Urothelium cell line (cell line): ENCODE measurements at places on chromosomes 3 and 15.

DNA sequence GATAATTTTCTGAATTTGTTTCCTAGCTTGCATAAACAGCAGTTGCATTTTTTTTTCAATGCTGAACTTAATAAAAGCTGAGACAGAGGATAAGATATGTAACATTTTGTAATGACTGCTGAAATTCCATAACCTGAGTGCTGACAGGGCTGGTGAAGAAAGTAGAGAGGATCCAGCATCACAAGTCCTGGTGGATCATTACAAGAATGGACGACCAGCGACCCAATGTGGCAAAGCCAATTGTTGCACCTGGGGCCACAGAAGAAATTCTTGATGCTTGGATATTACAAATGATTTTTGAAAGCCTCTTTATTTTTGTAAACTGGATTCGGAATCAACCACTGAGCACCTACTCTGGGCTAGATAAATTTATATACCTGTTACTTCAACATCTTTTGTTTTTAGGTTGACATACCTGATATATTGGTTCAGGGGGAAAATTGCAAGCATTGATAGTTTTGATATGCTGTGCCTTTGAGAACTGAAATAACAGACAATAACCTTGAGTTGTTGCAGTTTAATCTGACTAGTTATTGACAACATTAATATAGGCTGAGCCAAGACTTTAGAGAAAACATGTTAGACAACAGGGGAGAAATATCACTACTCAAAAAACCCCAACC is 3.9 kb upstream of the ACTL6A start:
- DNase-seq, result peak; percentile 55

- DNase-seq, result no peak
These were observed 21.1 kb downstream of the GAP43 start for GRCh38 chr3:115644391-115644790.

- DNase-seq, result no peak
These were observed 1.5 kb downstream of the ZIC1 start for GRCh38 chr3:147410526-147411237.

GRCh38 chr3:12338595-12339546 is 50.0 kb downstream of the PPARG start:
- DNase-seq, result no peak

DNA sequence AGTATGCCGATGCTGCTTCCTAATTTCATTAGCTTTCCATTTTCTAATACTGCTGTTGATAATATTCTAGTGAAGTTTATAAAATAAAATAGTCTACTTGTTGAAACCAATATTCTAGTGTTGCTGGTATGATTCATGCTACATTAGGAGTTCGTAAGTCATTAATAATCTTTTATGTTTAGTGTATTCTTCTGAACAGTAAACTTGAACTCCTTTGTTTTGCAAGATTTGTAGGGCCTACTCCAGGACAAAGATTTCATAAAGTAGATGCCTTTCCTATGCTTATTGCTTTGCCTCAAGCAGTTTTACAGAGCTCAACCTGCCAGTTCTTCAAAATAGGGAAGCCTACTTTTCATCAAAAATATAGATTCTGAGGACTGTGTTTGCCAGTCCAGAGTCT is 111.5 kb downstream of the RSRC1 start:
- DNase-seq, result no peak

DNA sequence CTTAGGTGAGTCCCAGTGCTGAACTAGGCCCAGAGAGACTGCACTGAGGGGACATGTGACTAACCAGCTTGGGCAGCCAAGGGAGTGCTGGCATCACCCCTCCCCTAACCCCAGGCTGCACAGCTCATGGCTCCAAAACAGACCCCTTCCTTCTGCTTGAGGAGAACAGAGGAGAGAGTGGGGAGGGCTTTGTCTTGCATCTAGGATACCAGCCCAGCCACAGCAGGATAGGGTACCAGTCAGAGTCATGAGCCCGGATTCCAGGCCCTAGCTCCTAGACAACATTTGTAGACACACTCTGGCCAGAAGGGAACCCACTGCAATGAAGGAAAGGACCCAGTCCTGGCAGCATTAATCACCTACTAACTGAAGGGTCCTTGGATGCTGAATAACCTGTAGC is 49.9 kb upstream of the PLSCR4 start:
- DNase-seq, result no peak

DNA sequence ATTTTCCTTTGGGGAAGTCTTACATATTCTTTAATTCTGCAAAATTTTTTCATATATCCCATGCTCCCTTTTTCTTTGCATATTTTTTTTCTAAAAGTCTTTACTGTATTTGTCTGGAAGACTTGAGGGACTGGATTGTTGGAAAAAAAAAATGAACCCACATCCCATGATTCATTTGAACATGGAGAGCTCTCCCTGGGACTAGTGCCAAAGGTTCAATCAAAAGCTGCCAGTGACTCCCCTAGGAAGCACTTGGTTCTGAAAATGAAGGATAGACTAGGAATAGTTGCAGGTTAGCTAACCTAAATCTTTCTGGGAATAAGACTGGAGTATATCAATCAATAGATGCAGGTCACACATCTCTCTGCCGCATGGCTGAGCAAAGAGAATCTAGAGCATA is 16.4 kb upstream of the BNC1 start:
- peak; percentile 53 for DNase-seq

- no peak for DNase-seq
These were observed 39.1 kb downstream of the PAK2 start for GRCh38 chr3:196778755-196779154.

GRCh38 chr3:156638271-156638670 is 36.1 kb upstream of the TIPARP start:
- no peak for DNase-seq

DNA sequence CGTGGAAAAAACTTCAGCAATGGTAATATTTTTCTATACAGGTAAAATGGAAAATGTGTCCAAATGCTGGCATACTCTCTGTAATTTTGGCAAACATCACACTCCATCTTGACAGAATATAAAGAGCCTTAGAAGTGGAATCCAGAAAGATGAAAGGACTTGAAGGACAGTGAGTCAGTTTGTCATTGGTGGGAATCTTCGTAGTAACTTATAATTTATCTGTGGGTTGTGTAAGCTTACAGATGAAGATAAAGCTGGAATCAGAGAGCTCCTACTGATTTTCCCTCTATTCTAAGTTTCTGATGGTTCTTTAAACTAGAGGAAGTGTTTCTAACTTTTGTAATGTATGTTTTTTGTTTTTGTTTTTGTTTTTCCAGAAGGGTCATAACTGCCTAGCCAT is 8.7 kb upstream of the PDZRN3 start:
- no peak for DNase-seq

DNA sequence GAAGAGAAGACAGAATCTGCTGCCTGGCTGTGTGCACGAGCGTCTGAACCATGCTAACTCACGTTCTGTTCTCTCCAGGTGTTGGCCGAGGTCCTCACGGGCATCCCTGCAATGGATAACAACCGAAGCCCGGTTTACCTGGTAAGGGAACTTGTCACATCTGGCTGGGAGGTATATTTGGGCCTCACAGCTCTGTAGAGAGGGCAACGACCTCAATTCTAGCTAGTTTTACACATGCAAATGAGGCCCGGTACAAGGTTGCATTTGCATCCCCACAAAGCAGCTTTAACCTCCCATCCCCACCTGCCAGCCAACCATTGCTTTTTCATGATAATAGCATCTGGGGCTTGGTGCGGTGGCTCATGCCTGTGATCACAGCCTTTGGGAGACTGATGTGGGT is 22.0 kb upstream of the TATDN2 start:
- DNase-seq, result no peak

- peak; percentile 43 for DNase-seq
These were observed 160.0 kb upstream of the CGNL1 start for GRCh38 chr15:57216288-57216687.

- DNase-seq, result no peak
These were observed 251.1 kb downstream of the OCA2 start for GRCh38 chr15:27847775-27848710.

- no peak for DNase-seq
These were observed 8.3 kb downstream of the TADA3 start for GRCh38 chr3:9783954-9784353.

DNA sequence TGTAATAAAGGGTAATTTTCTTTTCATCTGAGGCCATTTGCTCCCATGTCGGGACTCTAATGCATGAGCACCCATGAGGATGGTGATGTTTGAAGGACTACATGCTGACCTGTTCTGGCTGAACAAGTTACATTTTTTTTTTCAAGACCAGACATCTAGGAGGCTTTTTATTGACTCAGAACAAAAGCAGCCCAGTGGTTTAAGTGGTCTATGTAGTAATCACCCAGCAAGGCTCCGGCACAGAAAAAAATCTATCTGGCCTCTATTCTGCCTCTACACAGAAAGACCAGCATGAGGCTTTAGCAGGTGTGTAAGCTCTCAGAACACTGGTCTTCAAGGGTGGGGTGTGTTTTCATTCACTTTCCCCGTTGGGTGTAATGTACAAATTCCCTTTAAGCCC is 95.1 kb upstream of the ZBED2 start:
- peak; percentile 46 for DNase-seq
